ENCODE measurements at places on chromosomes 3 and 15.

GRCh38 chr3:1677576-1678156 is 421.0 kb upstream of the CNTN4 start:
- DNase-seq, result no peak

DNA sequence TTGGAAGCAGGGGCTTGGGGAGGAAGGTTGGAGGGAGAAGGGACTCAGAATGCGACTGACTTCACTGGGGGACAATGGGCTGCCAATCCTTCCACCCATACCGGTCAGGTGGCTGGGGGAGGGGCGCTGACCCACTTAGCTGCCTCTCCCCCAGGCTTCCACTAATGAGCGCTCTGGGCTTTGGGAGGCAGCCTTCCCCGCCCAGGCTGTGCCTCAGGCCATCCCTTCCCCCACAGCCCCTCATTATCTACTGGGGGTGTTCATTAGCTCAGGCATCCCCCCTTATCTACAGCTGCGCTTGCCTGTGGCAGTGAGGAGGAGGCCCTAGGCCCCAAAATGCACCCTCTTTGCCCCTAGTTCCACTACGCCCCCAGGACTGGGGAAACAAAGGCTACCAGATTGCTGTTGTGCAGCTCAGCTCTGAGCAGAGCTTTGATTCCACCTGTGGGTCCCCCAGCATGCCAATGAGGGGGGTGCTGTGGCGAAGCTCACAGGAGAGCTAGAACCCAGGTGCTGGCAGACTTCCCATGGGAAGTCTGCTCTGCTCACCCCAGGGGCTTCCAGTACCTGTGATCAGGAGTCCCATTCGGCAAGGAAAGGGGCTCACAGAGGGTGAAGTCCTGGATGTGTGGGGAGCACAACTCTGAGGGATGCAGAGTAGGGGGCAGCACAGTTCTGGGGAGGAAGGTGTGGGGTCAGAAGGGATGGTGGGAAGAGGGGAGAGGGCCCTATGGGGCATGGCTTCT is 29.4 kb upstream of the SEMA3F start:
- no peak for DNase-seq

DNA sequence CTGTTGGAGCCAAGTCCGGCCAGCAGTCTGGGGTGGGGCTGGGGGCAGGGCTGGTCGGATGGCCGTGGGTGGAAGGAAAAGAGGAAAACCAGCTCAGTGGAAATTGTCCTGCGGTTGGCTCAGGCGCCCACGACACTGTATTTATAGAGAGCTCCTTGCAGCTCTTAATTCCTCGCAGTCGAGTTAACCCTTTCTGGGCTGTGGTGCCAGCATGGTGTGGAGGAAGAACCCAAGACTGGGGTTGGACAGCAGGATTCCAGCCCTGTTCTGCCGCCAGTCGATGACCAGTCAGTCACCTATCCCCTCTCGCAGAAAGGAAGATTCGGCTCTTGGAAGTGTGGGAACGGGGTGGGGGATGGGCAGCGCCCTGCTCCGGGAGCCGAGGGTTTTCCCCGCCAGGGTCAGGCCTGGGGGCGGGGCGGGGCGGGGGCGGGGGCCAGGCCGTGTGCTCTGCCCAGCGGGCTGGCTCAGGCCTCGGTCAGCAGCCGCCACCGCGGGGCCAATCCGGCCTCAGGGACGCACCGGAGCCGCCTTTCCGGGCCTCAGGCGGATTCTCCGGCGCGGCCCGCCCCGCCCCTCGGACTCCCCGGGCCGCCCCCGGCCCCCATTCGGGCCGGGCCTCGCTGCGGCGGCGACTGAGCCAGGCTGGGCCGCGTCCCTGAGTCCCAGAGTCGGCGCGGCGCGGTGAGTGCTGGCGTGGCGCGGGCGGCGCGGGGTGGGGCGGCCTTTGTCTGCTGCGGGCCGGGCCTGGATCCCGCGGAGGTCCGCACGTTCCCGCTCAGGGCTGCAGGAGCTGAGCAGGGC is at the start of gene CD276:
Gene CD276 (plus strand): TSS at position 607 of the 804 bp plus-strand sequence. CDS start 15,257 bp downstream, outside the sequence.
- no peak for DNase-seq

DNA sequence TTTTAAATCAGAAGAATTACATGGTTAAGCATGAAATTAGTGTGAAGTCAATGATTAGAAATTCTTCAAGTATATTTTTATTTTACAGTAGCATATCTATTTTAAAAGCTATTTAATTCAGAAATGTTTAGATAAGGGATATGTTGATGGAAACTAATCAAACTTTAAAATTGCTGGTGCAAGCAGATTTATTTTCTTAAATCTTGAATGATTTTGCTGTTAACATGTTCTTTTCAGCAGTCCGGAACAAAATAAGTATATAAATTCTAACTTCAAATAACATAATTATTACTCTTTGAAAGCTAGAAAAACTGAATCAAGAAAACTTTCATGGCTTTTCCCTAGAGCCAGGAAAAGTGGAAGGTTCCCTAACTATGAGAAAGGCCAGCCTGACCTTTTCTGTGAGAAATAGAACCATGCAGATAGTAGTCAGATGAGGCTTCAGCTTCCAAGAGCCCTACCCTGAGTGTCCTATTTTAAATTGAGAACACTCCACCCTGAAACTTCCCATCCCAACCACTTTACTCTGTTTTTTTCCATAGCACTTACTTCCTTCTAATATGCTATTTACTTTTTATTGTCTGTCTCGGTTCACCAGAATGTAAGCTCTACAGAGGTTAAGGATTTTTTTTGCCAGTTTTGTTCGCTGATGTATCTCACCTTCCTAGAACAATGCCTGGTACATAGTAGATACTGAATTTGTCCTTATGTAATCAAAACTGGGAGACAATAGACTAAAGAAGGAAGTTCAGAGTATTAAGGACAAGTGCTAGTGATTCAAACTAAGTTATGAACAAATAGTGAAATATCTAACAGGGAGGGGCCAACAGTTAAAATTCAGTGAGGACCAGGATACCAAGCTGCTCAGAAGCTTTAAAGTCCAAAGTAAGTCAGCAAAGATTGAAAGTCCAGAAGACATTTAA is 66.8 kb downstream of the CD200R1L start:
- no peak for DNase-seq

- DNase-seq, result no peak
These were observed 448 bp upstream of the RNF7 start for GRCh38 chr3:141737678-141738021.

DNA sequence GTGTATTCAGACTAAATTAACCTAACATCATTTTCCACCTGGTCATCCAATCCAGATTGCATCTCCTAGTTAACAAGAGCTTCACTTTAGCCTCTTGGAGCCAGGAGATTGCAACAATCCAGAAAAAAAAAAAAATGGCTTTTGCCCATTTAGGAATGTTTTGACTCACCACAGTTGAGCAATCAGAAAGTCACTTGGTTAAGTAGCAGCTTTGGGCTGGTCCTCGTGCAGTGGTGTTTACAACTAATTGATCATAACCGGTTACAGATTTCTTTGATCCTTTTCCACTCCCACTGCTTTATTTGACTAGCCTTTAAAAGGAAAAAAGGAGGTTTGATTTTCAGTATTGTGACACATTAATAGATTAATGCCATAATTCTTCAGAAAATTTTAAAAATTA is 688.8 kb upstream of the CCDC54 start:
- no peak for DNase-seq

DNA sequence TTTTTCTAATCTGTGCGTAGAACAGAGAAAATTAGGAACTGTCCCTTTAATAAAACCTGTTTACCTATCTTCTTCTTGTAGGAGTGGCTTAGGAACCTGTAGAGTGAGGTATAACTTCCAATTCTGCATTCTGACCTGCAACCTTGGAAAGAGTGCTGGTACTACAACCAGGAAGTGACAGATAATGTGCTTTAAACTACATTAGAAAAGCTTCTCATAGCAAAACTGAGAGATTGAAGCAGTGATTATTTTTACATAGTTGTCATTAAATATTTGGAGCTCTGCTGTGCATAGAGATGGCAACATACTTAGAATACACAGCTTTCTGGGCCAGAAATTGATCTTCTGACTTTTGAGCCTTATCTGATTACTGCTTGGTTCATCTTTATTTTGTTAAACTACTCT is 50.4 kb upstream of the ZDHHC23 start:
- DNase-seq, result no peak

DNA sequence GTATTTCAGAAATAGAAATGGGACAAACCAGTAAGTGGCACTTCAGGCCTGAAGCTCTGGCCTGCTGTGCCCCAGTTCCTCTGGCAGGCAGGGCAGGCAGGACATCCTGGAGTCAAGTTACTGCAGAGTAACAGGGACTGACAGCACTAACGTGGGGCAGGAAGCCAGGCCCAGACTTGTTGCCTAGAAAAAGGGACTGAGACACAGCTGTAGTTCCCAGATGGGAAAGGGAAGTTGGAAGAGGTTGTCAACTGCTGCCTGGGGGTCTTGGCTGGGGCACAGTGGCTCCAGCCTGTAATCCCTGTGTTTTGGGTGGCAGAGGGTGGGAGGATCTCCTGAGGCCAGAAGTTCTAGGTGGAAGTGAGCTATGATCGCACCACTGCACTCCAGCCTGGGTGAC is 171.9 kb downstream of the FMN1 start:
- no peak for DNase-seq

DNA sequence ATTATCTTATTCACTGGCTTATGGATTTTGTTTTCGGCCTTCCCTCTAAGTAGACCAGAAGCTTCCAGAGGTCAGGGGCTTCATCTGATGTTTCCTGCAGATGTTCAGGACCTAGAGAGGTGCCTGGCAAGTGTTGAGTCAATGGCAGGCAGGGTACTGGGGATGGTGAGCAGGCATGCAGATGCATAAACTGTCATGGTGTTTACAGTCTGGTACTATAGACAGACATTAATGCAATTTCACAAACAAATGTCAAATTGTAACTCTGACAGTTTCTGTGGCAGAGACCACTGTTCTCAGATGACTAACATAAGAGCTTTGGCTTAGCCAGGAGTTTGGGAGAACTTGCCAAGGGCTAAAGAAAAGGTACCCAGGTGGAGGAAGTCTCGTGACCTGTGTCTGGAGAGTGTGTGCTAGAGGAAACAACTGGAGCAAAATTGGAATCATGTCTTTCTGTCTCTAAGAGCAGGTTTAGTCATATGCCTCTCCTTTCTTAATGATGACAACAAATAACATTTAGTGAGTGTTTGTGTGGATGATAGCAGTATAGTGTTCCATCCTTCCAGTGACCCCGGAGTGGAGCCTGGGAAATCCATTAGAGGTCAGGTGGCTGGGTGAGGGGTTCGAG is 53.7 kb upstream of the TRAK1 start:
- DNase-seq, result no peak

DNA sequence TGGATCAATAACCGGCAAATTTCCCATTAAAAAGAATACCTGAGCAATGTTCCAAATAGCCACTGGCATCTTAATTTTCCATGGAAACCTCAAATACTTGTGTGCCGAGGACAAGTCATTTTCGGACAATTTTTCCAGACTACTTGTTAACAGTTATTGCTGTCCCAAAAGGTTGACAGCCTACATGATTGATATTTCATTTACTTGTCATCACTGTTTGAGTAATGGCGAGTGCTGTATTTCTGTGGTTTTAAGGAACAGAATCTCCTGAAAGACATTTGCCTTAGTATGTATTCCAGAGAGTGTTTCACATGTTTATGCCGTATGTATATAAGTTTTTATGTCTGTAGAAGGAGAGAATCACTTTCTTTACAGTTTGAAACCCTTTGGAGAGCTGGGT is 36.7 kb downstream of the MAP2K5 start:
- no peak for DNase-seq

DNA sequence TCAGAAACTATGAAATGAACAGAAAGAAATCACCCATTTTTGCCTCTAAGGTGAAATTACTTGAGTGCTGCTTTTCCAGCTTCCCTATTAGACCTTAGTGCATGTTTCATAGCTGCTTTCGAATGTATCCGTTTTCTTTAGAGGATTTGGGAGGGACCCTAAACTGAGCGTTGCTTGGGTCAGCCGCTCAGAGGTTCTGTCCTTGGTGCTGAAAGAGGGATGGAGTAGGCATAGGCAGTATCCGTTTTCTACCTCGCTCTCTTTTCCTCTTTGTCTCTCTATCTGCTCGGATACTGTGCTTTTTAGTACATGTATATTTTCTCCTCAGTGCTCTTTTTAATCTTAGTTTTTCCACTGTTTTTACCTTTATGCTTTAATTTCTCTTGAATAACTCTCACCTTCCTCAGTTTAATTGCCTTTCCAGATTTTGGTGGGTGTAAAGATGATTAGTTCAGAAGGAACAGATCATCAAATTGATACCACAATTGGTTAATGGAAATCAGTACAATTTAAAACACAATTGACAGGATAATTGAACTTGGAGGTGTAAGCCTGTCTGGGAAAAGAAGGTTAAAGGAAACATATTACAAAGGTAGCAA is at the start of gene DRD3:
Gene DRD3 (minus strand): TSS at position 283 of the 599 bp plus-strand sequence. CDS start 7,060 bp downstream, outside the sequence.
- DNase-seq, result no peak

DNA sequence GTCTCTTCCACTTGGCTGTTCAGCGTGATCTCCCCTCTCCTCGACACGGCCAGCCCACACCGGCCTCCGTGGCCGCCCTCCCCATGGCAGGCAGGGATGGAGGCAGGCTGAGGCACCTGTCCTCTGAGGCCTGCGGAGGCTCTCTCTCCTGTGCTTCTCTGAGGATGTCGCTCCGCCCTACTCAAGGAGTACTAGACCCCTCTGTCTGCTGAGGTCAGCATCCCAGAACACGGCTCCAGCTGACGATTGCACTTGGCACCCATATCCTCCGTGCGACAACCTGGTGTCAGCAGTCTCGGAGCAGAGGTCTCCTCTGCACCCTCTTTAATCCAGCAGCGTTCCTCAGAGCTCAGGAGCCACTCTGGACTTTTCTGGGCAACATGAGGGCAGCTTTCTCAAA is 322.6 kb downstream of the OCA2 start:
- no peak for DNase-seq

- no peak for DNase-seq
These were observed 250.6 kb upstream of the LYSMD4 start for GRCh38 chr15:99983886-99984286.

GRCh38 chr3:102791641-102792589 is 357.1 kb downstream of the ZPLD1 start:
- no peak for DNase-seq

- no peak for DNase-seq
These were observed 78.8 kb upstream of the CNTN3 start for GRCh38 chr3:74693251-74693650.

- DNase-seq, result no peak
These were observed 96.8 kb downstream of the DHX36 start for GRCh38 chr3:154227531-154227930.

DNA sequence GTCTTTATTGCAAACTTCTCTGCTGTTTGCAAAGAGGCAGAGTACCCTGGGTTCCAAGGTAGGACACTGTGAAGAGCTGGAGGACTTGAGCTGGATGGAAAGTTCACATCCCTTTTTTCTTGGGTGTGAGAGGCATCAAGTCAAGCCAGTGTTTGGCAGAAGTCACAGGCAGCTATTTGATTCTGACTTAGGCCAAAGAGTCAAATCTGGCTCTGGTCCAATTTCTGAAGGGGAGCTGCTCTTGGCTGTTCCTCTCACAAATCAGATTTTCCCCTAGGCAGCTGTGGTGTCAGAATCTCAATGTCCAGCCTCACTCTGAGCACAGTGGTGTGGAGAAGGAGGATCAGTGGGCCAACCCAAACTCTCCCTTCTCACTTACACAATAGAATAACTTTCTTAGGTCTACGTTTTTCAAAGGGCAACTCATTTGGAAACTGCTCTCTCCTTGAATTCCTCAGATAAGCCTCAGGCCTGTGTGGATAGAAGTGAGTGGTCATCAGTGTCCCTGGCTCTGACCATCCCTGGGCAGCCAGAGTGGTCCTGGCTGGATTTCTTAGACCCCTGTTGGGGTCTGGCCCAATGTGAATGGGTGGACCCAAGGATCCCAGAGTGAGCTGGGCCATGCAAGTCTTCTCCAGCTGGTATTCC is 18.2 kb upstream of the AMOTL2 start:
- no peak for DNase-seq

GRCh38 chr15:70321172-70321819 is 223.6 kb upstream of the TLE3 start:
- no peak for DNase-seq
